ENCODE measurements at places on chromosomes 16 and 17. TPM values are rescaled to one million over a fixed set of nuclear protein-coding genes. Genes with fewer than 3 reads are reported as not detected.
A peak's percentile ranks its signal among the peaks of the same experiment; 100 is the strongest.

The EFNB3 gene
- total RNA-seq, result 7.7 TPM

DNA sequence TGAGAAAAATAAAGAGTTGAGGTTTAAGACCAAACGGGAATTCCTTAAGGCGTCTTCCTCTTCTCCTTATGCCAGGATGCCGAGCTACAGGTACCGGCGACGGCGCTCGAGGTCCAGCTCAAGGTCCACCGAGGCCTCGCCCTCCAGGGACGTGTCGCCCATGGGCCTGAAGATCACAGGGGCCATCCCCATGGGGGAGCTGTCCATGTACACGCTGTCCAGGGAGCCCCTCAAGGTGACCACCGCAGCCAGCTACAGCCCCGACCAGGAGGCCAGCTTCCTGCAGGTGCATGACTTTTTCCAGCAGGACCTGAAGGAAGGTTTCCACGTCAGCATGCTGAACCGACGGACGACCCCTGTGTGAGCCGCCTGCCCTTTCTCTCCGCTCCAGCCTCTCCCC is 13.7 kb upstream of the CACNG1 start:
- no peak overlapping the region for H3K27ac ChIP-seq
- no peaks in the 10 kb centered on the region for H3K36me3 ChIP-seq
- H3K4me1 ChIP-seq, result no peaks in the 10 kb centered on the region
- no peak for DNase-seq
- no peak overlapping the region for H3K4me3 ChIP-seq

GRCh38 chr16:10992797-10993196 is 48.4 kb downstream of the CLEC16A start:
- H3K4me1 ChIP-seq, result no peaks in the 10 kb centered on the region
- H3K36me3 ChIP-seq, result no peaks in the 10 kb centered on the region
- peak; percentile 21 for DNase-seq
- H3K27ac ChIP-seq, result no peak overlapping the region

DNA sequence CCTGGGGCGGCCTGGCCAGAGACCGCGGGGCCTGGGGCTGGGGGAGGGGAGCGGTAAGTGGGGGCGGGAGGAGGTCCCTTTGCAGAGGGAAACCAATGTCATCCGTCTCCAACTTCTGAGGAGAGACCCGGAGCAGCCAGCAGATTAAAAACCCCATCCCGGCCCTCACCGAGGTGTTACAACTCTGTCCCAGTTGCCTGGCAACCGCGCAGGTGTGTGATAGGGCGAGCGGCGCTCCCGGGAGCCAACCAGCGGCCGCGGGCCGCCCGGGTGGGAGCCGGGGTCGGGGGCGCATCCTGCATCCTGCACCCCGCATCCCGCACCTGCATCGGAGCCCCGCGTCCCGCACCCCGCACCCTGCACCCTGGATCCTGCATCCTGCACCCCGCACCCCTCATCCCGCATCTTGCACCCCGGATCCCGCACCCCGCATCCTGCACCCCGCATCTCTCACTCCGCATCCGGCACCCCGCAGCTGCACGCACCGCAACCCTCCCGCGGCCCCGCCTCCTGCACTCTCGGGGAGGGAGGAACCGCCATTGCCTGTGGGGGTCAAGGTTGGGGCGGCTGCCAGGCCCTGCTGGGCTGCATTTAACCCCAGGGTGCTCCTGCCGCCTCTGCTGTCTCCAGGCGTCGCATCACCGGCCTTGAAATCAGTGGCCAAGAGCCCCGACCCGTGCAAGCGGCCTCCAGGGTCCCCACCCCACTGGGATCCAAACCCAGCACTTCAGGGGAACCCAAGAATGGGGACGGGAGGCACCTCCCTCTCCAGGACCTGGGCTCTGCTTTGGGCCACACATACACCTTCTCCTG is 47.3 kb downstream of the RTN4RL1 start:
- H3K27me3 ChIP-seq, result peaks cover 28% of the 10 kb centered on the region
- H3K27ac ChIP-seq, result no peak overlapping the region
- H3K4me1 ChIP-seq, result no peaks in the 10 kb centered on the region
- peak; percentile 94 for DNase-seq

The SLC2A4 gene
- total RNA-seq, result 13.6 TPM

The INPP5K gene
- 29.7 TPM for total RNA-seq

The DPEP3 gene
- 18.4 TPM for total RNA-seq

The SLC7A6OS gene
- 16.5 TPM for total RNA-seq

DNA sequence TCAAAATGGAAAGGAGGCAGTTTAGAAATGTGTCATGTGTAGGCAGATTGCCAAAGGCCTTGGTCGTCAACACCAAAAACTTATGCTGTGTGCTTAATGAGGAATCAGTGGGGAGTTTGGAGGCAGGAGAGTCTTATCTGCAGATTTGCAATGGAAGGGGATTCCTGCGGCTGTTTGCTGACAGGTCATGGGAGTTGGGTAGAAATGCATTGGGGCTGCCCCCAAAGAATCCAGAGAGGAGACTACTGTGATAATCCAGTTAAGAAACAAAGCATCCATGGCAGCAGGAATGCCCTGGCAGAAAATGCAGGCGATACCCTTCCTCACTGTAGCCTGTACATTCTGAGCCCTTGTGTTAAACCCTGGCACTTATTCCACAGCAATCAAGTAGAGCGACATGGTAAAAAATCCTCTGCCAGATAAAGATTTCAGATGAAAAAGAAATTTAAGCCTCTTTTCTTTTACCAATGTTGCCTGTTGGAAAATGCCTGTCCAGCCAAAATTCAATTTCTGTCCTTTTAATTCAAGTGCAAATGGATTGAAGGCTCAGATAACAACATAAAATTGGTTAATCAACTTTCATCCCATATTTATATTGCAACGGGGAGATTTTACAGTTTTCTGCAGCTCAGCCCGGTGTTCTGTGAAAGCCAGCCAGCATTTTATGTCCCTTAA is 491.0 kb upstream of the CDH5 start:
- H3K27me3 ChIP-seq, result no peaks in the 10 kb centered on the region
- H3K36me3 ChIP-seq, result no peaks in the 10 kb centered on the region
- no peak overlapping the region for H3K4me3 ChIP-seq
- no peak overlapping the region for H3K27ac ChIP-seq
- H3K4me1 ChIP-seq, result no peaks in the 10 kb centered on the region
- DNase-seq, result no peak

GRCh38 chr16:82655072-82655714 is 28.4 kb downstream of the CDH13 start:
- H3K4me3 ChIP-seq, result no peak overlapping the region
- H3K27me3 ChIP-seq, result no peaks in the 10 kb centered on the region
- no peak overlapping the region for H3K27ac ChIP-seq
- no peaks in the 10 kb centered on the region for H3K36me3 ChIP-seq
- DNase-seq, result no peak
- H3K4me1 ChIP-seq, result no peaks in the 10 kb centered on the region

DNA sequence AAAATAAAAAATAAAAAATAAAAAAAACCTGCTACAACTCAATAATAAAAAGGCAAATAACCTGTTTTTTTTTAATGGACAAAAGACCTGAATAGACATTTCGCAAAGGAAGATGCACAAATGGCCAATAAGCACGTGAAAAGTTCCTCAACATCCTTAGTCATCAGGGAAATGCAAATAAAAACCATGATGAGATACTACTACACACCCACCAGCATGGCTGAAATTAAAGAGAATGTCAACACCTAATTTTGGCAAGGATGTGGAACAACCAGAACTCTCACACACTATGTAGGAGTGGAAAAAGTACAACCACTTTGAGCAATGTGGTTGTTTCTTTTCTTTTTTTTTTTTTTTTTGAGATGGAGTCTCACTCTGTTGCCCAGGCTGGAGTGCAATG is 24.6 kb downstream of the COG7 start:
- H3K4me1 ChIP-seq, result peaks cover 5% of the 10 kb centered on the region
- DNase-seq, result no peak
- H3K27me3 ChIP-seq, result no peaks in the 10 kb centered on the region
- H3K4me3 ChIP-seq, result no peak overlapping the region
- H3K27ac ChIP-seq, result no peak overlapping the region

DNA sequence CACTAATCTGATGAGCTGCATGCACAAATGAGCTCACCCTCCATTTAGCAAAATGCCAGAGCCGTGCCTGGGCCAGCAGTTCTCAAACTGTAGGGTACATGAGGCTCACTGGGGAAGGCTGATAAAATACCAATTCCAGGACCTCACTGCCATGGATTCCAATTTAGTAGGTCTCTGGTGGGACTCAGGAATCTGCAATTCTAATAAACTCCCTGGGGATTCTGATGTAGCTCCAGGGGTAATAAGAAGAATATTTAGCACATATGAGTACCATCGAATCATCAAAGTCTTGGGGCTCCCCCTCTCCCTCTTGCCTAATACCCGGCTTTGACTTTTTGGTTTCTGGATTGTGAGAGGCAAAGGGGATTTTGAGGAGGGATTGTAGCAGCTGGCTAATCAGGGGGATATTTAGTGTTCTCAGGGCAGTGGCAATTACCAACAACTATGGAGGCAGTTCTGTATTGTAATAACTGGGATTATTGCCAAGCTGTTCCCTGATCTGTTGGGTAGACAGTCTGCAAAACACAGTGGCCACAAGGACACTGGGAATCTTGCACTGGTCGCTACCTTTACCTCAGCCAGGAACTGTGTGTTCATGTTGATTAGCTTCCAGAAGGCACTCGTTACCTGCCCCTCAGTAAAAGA is 140.4 kb downstream of the SHISA9 start:
- no peak for DNase-seq
- no peaks in the 10 kb centered on the region for H3K27me3 ChIP-seq
- peaks cover 26% of the 10 kb centered on the region for H3K4me1 ChIP-seq
- H3K4me3 ChIP-seq, result no peak overlapping the region

- peak overlapping the region; percentile 85 for H3K27ac ChIP-seq
- peak; percentile 57 for DNase-seq
- H3K4me1 ChIP-seq, result peaks cover 11% of the 10 kb centered on the region
- no peaks in the 10 kb centered on the region for H3K27me3 ChIP-seq
These were observed 16.6 kb upstream of the ERN1 start for GRCh38 chr17:64146418-64147109.

DNA sequence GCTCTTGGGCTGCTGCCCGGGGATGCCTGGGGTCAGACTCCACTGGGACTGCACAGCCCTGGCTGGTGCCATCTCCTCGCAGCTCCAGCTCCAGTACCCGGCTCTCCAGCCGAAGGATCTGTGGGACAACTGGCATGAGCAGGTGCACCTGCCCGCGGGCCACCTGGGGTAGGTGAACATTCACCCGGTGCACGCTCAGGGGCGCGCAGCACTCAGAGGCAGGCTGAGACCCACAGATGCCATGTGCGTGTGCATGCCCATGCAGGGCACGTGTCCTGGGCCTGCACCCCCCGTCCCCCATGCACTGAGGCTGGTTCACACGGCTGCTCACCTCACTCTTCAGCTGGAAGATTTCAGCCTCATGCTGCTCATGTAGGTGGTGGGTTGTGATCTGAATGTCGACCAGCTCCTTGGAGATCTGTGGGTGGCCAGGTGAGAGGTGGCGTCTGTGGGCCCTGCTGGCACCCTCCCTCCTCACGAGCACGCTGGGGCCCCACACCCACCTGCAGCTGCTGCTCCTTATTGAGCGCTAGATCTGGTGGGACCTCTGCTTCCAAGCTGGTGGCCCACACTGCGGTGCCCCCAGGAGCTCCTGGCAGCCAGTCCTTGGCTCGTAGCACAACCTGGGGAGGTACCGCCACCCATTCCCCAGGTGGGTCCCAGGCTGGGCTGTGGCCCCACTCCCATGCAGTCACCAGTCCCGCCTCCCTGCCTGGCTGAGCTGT is 618 bp downstream of the CCDC78 start:
- peaks cover 14% of the 10 kb centered on the region for H3K27me3 ChIP-seq
- H3K4me3 ChIP-seq, result peak overlapping the region; percentile 71
- H3K4me1 ChIP-seq, result no peaks in the 10 kb centered on the region
- H3K27ac ChIP-seq, result no peak overlapping the region

- DNase-seq, result no peak
- H3K4me3 ChIP-seq, result no peak overlapping the region
- no peak overlapping the region for H3K27ac ChIP-seq
- H3K36me3 ChIP-seq, result no peaks in the 10 kb centered on the region
- H3K4me1 ChIP-seq, result peaks cover 9% of the 10 kb centered on the region
These were observed 5.0 kb upstream of the MSI2 start for GRCh38 chr17:57251211-57251787.

DNA sequence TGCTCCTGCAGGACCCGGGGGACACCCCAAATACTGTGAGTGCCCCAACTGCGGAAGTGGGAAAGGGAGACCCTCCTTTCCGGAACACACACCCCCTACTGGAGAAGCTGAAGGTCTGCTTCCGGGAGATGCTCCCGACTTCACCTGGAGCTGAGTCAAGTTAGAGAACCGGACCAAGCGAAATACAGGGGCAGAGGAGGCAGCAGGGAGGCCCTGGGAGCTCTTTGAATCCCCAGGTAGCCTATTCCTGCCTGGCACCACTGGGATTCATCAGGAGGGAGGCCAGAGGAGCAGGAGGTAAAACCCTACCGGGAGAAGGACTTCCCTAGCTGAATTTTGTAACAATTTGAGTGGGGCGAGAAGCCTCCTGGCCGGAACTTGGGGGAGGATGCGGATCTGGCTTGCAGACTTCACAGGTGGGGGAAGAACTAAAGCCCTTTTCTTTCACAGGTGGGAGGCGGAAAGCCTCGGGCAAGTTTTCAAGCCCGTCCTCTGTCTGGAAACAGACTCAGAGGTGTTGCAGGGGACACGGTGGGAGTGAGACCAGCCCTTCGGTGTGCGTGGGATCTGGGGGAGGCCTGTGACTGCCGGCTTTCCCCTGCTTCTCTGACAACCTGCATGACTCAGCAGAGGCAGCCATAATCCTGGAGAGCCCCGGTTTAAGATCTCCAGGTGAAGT is 22.4 kb upstream of the TEKT1 start:
- H3K36me3 ChIP-seq, result no peaks in the 10 kb centered on the region
- H3K4me3 ChIP-seq, result peak overlapping the region; percentile 58
- peak; percentile 89 for DNase-seq
- peak overlapping the region; percentile 3 for H3K27ac ChIP-seq

DNA sequence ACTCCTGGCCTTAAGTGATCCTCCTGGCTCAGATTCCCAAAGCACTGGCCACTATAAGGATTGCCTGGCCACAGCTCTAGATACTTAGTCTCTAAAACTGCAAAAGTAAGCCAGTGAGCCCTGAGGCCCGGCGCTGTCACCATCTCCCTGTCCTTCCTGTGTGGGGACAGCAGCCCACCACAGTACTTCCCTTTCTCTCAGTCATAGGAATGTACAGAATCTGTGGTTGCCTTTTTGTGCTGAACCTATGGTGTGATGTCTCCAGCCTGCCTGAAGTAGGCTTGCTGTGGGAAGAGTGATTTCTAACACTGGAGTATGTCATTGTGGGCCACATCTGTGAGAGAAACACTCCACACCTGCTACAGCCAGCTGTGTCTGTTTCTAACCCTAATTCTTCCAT is 24.7 kb downstream of the NTAN1 start:
- H3K27ac ChIP-seq, result no peak overlapping the region
- H3K4me3 ChIP-seq, result no peak overlapping the region
- peaks cover 5% of the 10 kb centered on the region for H3K4me1 ChIP-seq
- DNase-seq, result no peak
- H3K27me3 ChIP-seq, result no peaks in the 10 kb centered on the region
- H3K36me3 ChIP-seq, result peaks cover 10% of the 10 kb centered on the region

The IRX3 gene
- total RNA-seq, result 1.7 TPM

Measured in GM23338 (cell line).